ENCODE measurements at places on chromosomes 4 and X. TPM values are rescaled to one million over a fixed set of nuclear protein-coding genes. Genes with fewer than 3 reads are reported as not detected.

Gene SOX3
- total RNA-seq: not detected

Gene CCKAR
- total RNA-seq: not detected

Gene BMPR1B
- total RNA-seq: 0.21 TPM

Gene CXCL8
- total RNA-seq: 2.5 TPM

Gene UBA1
- total RNA-seq: 178 TPM

Gene LDB2
- not detected for total RNA-seq

Gene RNF4
- 45.7 TPM for total RNA-seq

Gene FGF16
- not detected for total RNA-seq

Gene ARHGAP24
- total RNA-seq: 1.4 TPM

Gene FGFBP1
- 1,699 TPM for total RNA-seq

Gene GABRG1
- not detected for total RNA-seq

Gene CLCN4
- 0.35 TPM for total RNA-seq

Gene SERPINA7
- not detected for total RNA-seq

Gene HELT
- total RNA-seq: not detected

Gene NLGN4X
- 0.04 TPM for total RNA-seq
